ENCODE measurements at places on chromosomes 7 and 10.

- no peak for DNase-seq
Measured at GRCh38 chr7:47509571-47509970, 72.3 kb downstream of the TNS3 start.

DNA sequence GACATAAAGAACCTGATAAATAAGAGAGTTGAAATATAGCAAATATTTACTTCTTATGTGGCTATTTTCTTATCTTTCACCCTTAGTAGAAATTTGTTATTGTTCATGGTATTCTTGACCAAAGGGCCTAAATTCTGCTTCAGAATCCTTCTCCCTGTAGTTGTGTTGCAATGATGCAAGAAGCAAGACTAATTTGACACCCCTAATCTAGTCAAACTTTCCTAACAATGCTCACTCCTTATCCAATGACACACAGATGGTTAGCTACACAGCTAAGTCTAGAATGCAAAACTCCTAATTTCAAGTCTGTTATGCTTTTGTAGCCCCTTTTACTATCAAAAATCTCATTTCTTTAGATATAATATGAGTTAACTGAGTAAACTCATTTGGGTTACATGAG lies 56.1 kb downstream of the TWIST1 start:
- DNase-seq, result peak; percentile 8

GRCh38 chr7:141053626-141054025 lies 20.2 kb upstream of the TMEM178B start:
- no peak for DNase-seq

DNA sequence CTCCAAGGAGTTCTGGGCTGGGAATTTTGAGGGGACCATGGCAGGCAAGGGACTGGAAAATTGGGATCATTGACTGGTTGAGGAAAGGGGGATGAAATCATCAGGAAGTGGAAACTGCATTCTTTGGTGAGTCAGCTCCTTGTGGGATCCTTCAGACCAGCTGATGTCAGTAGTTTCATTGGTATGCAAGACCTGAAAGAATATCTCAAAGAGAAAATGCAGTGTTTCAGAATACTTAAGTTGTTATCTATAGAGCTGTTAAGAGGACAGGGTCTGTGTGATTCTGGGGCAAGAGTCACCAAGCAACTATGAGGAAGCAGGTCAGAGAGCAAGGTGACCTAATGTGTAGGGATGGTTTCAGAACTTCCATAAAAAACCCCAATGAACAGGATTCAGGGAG lies 595.9 kb upstream of the AUTS2 start:
- peak; percentile 83 for DNase-seq

DNA sequence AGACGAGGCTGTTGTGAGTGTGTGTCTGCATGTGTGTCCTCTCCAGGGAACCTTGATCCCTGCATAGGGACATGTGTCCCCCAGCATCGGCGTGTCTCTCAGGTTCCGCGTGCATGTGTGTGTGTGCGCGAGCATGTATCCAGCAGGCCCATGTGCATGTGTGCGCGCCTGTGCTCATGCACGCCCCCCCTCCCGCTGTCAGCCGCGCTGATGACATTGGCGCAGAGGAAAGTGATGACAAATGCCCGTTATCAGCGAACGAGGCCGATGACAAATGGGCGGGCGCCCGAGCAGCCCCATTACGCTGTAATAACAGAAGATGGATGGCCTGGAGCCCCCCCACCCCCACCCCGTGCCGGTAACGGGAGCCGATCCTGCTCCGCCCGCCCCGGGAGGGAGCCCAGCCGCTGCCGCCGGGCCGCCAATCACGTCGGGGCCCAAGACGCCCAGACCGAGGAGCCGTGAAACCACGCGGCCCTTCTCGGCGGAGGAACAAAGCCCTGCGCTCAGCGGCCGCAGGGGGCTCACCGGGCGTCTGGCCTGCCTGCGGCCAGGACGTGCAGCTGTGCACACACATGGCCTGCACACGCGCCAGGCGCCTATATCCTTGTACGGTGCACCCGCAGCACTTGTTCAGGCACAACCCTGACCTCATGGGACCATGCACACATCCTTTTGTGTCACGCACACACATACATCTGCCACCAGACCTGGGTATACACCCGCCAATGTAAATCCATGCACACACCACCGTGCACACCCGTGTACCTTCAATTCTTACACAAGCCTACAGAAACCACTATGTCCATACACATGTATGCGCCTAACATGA lies 21.5 kb downstream of the POLL start:
- no peak for DNase-seq

DNA sequence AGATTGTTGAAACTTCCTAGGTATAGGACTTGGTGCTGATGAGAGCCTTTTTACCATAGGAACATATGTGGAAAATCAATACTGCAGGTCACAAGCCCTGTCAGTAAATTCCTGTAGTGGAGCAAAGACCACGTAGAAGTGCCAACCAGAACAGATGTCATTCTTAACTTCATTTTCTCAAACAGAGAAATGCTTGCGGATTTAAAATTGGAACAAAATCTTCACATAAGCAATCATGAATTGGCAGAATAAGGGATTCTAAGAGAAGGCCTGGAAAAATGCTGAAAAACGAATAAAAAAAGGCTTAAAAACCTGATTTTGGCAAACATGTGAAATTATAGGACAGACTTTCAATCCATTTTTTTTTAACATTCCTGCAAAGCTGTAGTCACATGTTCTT lies 80.8 kb upstream of the SMIM30 start:
- DNase-seq, result no peak

- peak; percentile 99 for DNase-seq
Measured at GRCh38 chr7:37031571-37032257, 307.4 kb upstream of the AOAH start.

DNA sequence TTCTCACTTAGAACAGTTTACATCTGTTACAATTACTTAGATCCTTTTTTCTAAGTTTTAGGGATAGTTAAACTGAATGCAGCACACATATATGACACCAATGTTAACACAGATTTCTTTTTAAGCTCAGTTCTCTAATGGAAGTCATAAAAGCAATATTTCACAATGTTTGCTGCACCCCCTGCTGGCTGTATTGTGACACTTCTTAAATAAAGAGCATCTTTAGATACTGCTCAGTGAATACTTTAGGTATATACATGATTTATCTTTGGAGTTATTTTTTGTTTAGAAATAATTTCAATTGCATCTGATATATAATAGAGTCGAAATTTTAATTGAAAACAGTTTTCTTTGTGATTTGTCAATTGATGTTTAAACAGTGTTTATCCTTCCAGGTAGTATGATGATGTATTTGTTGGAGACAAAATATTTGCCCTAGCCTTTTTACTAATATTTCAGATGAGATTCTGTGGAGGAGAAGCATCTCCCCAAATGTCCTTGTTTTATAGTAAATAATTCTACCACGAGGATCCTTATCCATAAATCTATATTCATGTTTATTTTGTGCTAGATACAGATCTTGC lies 174.4 kb downstream of the ST7 start:
- peak; percentile 77 for DNase-seq

DNA sequence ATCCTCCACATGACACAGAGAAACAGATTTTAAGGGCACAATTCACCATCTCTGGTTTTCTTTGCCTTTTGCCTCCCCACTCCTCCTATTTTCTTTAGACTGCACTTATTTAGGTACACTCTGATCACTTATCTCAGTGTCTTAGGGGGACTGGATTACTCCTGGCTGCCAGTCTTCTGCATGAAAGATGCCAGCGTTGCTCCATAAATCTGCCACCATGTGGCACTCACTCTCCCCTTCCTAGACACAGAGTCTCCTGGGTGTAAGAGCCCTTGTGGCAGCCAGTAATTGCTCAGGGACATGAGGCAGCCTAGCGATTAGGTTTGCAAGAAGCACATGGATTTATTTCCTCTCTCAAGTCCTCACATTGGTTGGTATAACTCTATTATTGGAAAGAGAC lies 34.5 kb upstream of the RBM20 start:
- DNase-seq, result no peak

DNA sequence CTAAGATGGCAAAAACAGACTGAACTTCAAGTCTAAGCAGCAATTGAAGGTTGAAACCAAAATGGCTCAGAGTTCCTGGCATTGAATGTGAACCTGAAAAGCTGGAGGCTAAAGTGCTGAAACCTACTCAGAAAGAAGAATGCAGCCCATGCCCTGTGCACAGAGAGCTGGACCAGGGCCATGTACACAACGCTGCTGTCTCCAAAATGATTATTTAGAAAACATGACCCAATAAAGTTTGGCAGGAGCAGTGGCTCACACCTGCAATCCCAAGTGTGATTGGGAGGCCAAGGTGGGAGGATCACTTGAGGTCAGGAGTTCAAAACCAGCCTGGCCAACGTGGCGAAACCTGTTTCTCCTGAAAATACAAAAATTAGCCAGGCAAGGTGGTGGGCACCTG lies 158.9 kb downstream of the AKR1D1 start:
- no peak for DNase-seq

DNA sequence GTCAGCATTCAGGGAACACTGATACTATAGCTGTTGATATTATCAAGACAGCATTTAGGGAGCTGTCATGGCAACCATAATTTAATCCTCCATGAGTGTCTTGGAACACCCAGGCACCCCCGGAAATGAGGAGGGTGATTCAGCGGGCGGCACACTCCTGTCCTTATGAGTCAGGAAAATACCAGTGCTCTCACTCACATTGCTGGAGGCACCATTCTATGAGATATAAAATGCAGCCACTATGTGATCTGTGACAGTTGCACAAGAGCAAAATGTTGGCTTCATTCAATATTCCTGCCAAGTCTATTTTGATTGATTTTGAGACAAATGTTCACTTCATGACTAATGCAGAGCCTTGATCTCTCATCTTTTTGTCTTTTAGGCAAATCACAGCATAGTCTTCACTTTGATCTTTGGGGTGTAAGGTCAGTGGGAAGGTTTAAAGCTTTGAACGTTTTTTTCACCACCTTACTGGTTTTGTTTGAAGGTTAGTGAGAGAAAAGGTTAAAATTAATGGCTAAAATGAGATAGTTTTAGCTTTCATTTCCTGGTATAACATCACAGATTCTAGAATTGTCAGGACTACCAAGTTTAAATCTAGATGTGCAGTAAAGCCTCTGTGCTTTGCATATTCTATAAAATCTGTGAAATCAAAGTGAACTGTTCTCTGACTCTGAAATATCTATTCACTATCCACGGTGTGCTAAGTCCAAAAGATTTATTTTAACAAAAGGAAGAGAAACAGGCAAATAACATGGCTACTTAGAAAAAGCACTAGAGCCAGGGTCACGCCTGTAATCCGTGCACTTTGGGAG lies 12.4 kb upstream of the ARHGAP12 start:
- DNase-seq, result peak; percentile 96

DNA sequence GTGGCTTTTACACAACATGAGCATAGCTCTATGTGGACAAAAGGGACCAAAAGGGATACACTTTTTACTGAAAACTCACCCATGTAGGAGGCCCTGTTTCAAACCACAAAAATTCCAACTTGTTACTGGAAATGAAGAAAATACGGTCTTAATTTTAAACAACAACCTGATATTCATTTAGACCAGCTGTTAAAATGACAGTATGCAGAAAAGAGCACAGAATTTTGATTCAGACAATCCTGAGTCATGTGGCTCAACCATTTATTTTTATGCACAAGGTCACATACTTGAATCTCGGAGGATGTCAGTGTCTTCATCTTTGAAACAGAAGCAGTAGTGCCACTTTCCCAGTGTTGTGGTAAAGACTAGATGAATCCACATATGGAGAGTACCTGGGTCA lies 426.5 kb upstream of the NFE2L3 start:
- no peak for DNase-seq

DNA sequence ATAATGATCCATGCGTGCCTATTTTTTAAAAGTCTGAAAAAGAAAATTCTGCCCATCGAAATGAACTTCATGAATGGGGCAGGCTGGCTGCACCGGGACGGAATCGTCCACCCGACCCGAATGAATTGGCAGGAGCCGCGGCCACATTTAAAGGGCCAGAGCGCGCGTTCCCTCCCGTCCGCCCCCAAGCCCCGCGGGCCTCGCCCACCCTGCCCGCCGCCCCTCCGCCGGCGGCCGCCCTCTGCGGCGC lies 319 bp upstream of the GATA3 start:
- no peak for DNase-seq

GRCh38 chr10:113313048-113313602 lies 239.7 kb upstream of the HABP2 start:
- no peak for DNase-seq

- DNase-seq, result no peak
Measured at GRCh38 chr7:37206192-37206591, 242.5 kb downstream of the ELMO1 start.

- no peak for DNase-seq
Measured at GRCh38 chr7:134758981-134759380, 20.5 kb upstream of the CALD1 start.

GRCh38 chr10:7359356-7359755 lies 51.5 kb downstream of the SFMBT2 start:
- DNase-seq, result no peak

DNA sequence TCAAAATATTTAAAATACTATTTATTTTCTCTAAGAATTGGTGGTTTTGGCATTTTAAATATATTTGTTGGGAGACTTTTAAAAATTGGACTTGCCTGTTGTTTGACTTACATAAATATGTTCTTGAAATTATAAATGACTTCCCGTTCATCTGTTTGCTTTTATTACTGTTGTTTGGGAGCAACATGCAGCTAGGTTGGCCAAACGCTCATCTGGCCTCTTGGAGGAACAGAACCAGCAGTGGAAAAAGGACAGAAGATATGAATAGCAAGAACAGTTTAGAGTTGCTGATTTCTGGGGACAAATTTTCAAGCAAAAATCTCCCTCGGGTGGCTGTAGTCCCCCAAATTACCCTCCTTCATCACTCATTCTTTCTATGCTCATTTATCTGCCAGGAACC lies 41.6 kb downstream of the PLXDC2 start:
- DNase-seq, result no peak

DNA sequence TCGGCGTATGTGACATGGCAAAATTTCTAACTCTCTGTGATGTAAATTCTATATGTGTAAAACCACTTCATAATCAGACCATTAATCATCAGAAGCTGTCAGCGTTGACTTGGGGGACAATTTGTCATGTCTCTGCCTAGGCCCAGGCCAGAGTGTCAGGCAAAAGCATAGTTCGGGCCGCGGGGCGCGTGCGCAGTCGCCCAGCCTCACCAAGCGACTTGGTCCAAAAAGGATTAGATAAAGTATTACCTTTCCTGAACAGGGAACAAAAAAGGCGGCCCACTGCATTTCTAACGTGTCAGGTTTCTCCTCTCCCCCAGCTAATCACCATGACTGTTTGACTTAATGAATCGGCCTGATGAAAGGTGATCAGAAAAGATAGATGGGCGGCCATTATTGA lies 114.2 kb downstream of the EBF3 start:
- no peak for DNase-seq

- DNase-seq, result peak; percentile 34
Measured at GRCh38 chr7:116177009-116177408, 33.3 kb upstream of the TES start.

DNA sequence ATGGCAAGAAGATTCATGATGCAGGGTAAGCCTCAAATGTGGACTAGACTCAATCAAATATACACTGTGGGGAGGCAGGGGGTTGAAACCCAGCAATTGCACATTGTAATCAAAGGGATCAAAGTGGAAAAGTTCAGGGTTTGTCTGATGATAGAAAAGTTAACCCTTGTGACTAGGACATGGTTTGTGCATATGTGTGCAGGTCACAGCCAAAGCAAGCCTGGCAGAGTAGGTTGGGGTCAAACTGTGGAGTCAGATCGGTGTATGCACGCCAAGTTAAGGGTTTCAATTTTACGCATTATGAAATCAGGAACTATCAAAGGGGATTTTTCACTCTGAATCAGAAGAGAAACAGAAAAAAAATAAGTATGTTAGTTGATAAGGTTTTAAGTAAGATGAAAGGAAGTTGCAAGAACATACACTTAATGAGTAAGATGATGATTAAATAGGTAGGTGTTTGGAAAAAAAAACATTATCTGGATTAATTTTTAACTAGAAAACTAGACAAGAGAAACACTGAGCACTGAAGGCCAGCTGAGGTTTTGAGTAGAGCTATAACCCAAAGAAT lies 188.3 kb downstream of the DGKB start:
- no peak for DNase-seq
